NCI-H446 treated with DMSO at 0.1 percent for 48 hours (cell line): ENCODE measurements at places on chromosomes 7 and 10.

- DNase-seq, result no peak
Observed at GRCh38 chr10:21638681-21639080, 104.6 kb downstream of the MLLT10 start.

DNA sequence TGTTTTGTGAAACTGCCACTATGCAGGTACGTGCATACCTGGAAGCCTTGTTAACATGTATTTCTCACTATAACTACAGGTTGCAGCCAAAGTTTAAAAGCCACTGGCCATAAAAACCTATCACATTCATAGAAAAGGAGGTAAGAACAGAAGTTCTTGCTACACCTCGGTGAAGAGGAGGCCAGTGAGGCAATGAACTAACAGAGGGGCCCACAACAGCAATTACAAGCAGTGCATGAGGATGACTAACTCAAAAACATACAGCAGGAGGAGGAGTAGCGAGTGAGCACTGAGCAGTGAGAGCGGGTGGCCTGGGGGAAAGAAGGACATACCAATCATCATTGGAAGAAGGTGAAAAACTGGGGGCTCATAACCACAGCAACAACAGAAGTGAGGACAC lies 51.6 kb downstream of the NUDCD3 start:
- no peak for DNase-seq

DNA sequence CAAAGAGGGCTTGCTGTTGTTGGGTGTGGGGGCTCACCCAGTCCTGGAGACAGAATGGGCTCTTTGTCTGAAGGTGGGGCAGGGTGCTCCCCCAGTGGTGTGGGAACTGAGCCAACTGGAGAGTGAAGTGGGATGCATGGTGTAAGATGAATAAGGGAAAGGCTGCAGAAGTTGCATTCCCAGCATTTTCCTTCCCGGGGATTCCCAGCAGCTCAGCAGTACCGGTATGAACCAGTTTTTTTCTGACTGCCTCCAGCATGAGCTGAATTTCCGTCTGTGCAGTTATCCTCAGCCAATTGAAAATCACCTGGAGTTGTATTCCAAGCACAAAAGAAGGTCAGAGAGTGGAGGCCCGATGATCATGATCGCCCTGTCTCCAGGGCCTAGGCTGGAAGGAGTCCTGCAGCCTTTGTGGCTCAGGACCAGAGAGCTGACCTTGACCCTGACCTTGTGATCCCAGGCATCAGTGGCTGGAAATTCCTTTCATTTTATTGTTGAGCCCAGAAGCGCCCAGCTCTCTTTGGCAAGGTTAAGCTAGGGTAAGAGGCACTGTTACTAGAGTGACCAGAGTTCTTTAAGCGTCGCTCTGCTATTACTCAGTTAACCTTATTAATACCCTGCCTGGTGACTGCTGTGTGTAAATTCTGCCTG lies 33.4 kb downstream of the OGDH start:
- DNase-seq, result no peak

DNA sequence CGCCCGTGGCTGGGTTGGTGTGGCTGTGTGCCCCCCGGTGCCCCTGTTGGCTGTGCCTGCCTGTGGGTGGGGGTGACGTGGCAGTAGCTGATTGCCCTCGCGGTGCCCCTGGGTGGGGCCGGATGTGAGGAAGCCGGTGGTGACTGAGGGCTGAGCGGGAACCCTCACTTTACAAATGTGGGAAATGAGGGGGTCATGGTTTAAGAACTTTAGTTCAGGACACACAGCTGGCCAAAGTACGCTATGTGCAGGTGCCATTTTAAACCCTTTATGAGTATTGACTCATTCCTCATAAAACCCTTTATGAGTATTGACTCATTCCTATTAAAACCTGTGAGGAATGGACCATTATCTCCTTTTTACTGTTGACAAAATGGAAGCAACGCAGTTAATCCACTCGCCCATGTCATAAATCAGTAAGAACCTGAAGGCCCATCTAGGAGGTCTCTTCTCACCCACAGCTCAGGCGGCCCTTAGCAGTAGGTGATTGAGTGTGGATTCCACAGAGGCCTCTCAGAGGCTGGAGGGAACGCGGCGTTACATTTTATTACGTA lies 290.1 kb upstream of the COBL start:
- no peak for DNase-seq

GRCh38 chr7:112201839-112202238 lies 4.4 kb downstream of the DOCK4 start:
- no peak for DNase-seq

- peak; percentile 5 for DNase-seq
Observed at GRCh38 chr10:57657164-57657765, 610.4 kb downstream of the IPMK start.

DNA sequence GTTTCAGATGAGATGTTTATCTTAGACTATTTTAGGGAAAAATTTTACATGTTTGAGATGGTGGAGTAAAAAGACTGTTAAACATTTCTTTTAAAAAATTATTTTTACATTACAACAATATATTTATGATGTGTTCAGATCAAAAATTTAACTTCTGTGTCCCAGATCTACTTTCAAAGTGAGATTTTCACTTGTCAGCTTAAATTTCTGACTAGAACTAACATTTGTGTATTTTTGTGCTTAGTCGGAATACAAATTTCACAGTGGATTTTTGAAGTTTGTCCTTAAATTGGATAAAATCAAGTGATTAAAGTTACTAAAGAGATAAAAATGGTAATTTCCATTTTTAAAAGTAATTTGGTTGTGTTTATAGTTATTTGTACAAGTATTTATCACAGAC lies 24.9 kb downstream of the TMEM106B start:
- DNase-seq, result no peak

DNA sequence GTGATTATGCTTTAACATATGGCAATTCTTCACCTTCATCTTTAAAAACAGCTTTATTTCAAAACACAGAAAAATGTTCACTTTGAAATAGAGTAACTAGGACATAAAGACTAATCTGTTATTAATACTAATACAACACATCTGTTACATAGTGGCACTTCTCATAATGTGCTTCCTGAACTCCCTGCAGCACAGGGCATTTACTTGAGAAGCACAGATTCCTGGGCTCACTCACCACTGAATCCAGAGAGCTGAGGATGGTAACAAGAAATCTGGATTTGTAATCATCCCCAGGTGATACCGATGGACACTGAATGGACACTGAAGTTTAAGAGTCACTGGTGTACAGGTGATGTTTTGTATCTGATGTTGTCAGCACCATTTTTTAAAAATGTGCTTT lies 96.1 kb downstream of the COL28A1 start:
- no peak for DNase-seq

DNA sequence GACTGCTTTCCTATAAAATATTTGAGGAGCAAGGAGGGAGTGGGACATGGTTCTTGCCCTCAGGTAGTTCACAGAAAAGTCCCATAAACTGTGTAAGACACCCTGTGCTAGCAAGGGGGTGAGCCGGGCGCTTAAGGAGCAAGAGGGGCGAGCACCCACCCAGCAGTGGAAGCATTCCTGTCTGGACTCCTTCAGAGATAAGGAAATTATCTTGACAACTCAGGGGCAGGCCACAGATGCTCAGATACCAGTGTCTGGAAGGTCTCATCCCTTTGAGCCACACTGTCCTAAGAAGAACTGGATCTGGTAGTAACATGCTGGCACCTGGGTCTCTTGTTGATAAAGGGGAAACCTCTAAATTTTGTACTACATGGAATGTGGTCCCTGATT lies 54.1 kb downstream of the DAGLB start:
- no peak for DNase-seq

DNA sequence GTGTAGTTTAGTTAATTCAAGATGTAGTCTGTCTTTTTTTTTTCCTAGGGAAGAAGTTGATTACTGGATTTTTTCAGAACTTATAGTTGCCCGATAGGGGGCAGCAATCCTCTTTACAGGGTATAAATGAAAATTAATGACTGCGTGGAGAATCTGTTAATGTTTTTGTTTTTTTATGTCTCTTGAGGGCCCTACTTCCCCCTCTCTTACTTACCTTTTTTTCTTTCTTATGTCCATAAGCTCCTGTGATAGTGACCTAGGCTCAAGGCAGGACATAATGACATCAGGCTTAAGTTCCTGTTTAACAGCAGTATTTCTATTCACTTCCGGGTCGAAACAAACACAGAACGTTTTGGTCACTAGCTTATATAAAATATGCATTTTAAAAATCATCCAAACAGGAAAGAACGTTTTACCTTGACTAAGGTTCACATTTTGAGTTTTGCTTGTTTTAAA lies 18.8 kb downstream of the CDC123 start:
- DNase-seq, result no peak

DNA sequence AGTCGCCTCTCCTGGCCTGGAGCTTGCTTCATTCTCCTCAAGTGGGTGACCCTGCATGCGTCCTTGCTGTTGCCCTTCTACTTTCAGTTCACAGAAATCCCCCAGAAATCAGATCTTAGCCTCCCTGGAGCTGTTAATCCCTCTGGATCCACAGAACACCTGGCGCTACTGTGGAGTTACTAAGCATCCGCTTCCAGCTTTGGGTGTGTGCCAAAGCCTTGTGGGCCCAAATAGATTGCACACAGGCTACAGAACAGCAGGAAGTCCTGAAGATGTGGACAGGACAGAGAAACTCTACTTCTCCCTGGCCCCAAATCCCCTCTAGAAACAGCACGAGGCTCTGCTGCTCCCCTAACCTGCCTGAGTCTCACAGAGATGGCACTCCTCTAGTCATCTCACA lies 36.6 kb upstream of the PDLIM1 start:
- DNase-seq, result no peak

DNA sequence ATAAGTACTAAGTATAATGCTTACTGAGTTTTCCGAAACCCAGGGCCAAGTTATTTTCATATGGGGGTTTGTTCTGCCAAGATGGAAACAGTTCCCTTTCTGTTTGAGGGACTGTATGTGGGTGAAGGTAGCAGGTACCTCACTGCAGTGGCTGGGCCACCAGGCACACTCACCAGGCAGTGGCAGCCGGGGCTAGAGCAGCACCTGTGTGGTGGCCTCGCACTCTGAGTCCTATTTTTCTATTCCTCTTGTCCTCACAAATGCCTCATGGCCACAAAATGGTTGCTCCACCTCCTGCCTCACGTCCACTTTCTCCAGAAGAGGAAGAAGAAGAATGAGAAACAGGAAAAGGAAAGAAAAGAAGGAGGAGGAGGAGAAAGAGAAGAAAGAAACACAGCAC lies 167.3 kb upstream of the SHH start:
- no peak for DNase-seq

- no peak for DNase-seq
Observed at GRCh38 chr10:131031346-131031745, 280.2 kb downstream of the TCERG1L start.

DNA sequence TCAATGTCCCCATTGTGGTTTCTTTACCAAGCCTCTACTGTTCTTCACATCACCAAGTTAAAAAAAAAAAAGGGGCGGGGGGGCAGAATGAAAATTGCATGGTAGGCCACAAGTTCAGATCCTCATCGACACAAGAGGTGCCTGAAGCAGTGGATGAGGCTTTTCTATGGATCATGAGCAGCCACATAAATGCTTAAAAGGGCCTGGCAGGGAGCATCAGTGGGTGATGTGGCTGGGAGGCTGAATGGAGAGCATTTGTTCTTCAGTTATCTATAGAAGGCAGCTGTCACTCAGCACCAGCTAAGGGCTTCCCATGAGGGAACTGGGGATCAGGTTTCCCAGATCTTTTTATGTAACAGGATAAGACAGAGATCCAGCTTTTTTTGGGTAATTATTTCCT lies 117.9 kb downstream of the CFTR start:
- no peak for DNase-seq

DNA sequence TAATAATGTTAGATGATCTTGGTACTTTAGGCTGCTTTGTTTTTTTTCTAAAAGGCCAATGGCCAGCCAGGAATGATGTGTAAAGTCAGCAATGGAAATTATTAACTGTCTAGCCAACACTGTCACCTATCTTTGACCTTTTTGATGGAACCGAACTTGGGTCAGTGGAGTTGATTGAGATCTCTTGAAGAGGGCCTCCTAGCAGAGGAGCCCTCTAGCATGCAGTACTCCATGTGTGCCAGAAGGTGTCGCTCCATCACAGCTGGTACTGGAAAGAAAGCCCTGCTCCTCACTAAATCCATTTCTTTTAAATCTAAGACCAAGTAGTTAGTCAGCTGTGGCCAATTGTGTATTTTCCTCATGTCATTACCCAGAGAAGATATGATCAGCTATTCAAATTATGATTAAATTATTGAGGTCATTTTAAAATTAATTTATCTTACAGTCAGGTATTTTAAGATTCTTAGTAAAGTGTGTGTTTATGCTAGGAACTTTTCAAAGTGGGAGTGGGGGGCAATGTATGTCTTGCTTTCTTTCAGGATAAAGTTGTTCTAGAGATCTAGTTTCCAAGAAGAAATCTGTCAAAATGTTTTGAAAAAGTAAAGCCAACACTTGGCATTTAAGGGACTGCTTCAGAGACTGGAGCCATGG lies 33.1 kb upstream of the CROT start:
- DNase-seq, result peak; percentile 8

DNA sequence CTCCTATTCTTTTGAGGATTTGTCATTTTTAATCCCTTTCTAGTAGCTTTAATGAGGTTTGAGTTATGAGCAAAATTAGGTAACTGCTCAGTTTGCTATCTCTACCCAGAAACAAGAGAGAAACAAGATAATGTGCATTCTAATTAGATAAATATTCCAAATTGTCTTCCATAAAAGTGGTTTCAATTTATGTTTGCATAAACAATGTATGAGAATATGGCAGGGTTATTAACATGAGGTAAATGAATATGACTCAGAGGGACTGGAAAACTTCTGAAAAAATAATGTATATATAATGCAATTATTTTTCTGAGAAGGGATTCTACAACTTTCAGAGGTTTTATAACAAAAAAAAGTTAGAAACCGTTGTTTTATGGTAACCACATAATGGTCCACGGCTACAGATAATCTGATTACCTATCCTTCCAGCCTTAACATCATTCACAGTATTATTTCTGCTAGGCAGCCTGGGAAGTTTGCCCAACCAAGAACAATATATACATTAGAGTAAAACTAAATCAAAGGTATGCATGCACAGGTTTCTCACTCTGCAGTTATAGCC lies 101.2 kb downstream of the CRPPA start:
- DNase-seq, result no peak

- DNase-seq, result no peak
Observed at GRCh38 chr10:103982639-103983038, 15.7 kb downstream of the SLK start.

DNA sequence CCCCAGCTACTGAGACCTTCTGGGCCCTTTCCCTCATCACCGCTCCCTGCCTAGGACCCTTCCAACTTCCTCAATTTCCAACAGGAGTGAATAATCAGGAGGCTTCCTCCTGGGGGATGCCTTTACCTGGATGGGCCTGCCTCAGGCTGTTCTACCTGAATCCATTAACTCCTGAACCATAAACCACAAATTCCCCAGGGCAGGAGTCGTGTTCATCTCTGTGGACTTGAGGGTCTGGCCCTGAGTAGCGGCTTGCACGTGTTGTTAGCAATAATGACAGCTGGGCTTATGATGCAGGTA lies 105.1 kb upstream of the GPR26 start:
- DNase-seq, result no peak

GRCh38 chr10:75209921-75210281 lies 695 bp upstream of the VDAC2 start:
- no peak for DNase-seq
